ENCODE measurements at places on chromosomes 6 and 20. TPM values are rescaled to one million over a fixed set of nuclear protein-coding genes. Genes with fewer than 3 reads are reported as not detected.

DNA sequence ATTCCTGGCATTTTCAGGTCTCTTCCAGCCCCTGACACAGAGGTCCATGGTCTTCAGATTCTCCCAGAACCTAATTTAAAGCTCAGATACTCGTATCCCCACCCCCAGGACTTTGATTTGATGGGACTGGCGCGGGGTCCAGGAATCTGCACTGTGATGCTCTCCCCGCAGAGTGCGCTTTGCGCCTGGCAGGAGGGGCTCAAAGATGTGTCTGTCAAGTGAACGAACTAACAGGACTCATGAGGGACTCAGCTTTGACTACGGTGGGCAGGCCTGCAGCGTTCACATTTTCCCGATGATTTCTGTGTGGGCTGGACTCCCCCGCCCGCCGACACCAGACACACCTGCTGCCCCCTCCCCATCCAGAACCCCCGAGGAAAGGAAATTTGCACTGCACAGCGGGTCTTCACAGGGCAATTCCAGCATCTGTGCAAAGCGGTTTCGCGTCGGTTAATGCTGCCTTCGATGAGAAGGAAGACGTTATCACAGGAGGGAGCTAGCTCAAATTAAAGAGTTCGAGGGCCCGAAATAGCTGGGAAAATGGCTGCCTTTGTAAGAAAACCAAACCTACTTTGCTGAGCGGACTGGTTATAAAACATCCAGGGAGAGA, 90.2 kb downstream of the ZDHHC14 start:
- DNase-seq, result no peak

GRCh38 chr6:145148776-145149175, 586.5 kb downstream of the EPM2A start:
- DNase-seq, result no peak

The MCHR2 gene
- 0.27 TPM for total RNA-seq

DNA sequence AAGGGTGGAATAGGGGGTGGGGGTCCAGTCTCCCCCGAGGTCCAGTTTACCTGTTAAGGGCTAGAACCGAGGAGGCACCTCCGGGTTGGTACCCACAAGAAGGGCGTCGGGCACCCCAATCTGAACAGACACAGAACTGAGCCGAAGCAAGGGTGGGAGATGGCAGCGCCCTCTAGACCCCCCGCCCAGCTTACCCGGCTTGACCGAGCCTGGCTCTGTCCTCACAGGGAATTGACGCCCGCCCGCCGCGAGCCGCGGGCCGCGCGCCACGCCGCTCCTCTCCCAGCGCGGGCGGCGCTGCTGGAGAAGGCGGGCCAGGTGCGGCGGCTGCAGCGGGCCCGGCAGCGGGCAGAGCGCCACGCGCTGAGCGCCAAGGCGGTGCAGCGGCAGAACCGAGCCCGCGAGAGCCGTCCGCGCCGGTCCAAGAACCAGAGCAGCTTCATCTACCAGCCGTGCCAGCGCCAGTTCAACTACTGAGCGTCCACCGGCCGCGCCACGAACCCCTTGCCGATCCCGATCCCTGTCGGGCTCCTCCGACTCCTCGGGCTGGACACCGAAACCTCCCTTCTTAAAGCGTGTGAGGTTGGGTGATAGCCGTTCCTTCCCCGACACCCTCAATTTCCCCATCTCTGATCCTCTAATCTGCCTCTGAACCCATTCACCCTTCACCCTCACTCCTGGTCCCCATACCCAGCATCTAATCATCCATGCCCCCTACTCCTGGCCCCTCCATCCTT, 5.9 kb downstream of the TP53INP2 start:
- peak; percentile 87 for DNase-seq

The SDC4 gene
- 191 TPM for total RNA-seq

DNA sequence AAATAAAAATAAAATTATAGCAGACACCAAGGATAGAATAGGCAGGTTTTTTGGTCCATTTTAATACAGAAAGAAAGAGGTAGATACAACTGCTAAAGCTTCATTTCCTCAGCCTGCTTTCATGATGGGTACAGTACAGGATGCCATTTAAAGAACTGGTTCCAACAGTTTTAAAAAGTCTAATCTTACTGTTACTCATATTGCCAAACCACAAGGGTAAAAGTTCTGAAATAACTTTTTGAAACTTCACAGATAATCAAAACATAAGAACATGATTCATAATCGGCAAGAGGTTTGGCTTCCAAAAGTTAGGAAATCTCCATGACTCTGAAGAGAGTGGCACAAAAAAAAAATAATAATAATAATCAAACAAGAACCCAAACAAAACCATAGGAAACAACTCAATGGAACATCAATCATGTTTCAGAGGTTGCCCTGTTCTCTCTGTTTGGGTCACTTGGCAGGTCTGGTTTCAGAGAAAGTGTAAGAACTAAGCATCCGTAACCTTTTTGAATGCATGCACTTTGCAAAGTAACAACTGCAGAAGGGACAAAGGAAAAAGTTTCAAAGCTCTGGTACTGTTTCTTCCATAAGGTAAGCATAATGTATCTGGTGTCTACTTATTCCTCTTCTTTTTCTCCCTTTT, 79.7 kb downstream of the SMLR1 start:
- DNase-seq, result no peak

DNA sequence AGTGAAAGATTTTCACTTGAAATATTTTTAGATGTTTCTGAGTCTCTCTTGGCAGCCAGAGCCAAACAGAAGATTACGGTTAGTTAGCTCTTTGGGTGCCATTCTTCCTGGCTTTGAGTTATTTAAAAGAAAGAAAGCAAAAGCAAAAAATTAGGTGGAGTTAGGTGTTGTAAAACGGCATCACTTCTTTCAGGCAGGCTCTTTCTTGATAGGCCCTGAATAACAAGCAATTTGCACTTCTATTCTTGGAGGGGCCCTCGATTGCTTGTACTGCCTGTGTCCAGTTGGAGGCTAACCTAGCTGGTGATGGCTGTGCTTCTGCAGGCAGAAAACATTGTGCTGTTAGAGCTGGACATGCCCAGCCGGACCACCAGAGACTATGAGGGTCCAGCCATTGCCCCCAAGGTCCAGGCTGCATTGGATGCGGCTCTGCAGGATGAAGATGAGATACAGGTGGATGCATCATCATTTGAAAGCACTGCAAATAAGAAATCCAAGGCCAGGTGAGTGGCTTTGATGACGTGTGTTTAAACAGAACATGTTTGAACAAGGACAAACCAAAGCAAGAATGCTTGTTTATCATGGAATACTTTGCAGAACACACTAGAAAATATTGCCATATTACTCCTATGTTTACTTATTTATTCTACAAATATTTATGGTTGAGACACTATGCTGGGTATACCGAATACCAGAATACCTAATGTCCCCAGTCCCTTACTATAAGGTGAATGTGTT, 28.1 kb upstream of the ASXL1 start:
- no peak for DNase-seq

DNA sequence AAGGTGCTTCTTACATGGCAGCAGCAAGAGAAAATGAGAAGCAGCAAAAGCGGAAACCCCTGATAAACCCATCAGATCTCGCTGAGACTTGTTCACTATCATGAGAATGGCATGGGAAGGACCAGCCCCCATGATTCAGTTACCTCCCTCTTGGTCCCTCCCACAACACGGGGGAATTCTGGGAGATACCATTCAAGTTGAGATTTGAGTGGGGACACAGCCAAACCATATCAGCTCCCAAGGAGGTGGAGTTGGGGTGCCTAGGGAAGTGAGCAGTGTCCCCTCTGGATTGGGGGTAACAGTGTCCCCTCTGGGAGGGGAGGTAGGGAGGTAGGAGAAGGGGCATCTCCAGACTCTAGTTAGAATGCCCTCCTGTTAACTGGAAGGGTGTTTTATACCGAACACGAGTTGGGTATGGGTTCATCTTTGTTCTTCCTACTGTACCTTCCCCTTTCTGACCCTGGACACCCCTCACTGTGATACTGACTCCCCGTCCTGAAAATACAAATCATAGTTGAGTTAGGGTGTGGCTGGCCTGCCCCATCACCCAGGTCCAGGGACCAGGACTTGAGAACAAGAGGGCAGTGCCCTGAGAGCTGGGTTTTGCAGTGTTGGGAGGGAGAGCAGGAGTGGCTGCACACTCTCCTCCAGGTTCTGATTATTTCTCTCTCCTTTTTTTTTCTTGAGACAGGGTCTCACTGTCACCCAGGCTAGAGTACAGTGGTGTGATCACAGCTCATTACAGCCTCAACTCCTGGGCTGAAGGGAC, 62.0 kb downstream of the EFCAB8 start:
- DNase-seq, result no peak

Data from hepatocyte (in vitro differentiated cells).